Uterus (tissue), 4 donors: ENCODE measurements at places on chromosomes 7 and 10. TPM values are rescaled to one million over a fixed set of nuclear protein-coding genes. Genes with fewer than 3 reads are reported as not detected.

DNA sequence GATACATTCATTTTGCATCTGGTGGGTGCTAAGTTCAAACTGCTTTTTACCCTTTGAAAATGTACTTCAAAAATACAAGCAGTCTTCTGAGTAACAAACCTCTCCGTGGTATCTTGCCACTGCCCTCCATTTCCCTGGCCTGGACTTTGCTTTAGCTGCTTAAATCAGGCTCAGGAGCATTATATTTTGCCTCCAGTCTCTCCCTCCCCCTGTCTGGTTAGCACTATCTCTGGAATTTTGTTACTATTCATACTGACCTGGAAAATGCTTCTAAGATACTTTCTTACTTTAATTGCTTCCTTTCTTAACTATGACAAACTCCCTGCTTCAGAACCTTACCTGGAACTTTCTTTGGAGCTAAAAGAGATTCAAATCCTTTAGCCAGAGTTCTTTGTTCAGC is 369.8 kb downstream of the GFRA1 start:
- no peak for DNase-seq

GRCh38 chr7:24038993-24039392 is 245.0 kb upstream of the NPY start:
- DNase-seq: no peak

DNA sequence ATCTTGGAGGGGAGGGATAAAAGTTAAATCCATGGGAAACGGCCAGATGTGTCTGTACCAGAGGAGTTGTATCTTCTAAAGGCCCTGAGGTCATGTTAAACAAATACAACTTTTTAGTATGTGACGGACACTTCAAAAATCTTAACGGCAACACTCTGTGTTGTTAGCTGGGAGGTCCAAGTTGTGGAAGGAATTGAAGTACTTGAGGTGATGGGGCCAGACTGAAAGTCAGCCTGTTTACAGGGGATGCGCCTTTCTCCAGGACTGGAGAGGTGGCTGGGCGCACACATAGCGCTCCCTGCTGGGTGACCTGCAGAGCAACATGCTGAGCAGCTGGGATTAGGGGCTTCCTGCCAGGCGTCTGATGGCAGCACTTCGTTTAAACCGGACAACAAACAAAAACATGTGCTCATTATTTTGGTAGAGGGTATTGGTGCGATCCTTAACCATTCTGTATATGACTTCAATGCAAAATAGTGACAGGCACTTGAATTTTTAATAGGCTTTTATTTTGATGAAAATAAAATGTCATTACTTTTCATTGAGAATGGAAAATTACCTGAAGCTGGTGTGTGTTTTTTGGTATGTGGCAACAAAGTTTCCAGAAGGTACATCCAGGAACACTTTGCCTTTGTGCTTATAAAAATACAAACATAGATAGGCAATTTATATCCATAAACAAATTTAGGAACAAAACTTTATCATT is 198.2 kb downstream of the MLLT10 start:
- DNase-seq: peak; percentile 60

DNA sequence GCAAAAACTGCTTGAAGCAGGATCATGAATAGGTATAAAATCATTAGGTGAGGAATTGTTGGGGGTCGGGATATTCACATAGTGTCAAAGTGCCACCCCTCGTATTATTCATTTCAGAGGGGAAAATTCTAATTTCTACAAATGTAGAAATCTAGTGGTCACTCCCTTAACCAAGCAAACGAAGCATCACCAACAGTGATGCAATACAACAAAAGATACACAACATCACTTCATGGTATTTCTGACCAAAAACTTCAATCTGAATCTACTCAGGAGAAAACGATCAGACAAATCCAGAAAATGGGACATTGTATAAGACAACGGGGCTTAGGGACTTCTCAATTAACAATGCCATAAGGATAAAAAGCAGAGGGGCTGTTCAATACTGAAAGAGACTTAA is 26.3 kb upstream of the FAM170B start:
- no peak for DNase-seq

GRCh38 chr7:2104107-2104710 is 128.5 kb downstream of the MAD1L1 start:
- peak; percentile 94 for DNase-seq

DNA sequence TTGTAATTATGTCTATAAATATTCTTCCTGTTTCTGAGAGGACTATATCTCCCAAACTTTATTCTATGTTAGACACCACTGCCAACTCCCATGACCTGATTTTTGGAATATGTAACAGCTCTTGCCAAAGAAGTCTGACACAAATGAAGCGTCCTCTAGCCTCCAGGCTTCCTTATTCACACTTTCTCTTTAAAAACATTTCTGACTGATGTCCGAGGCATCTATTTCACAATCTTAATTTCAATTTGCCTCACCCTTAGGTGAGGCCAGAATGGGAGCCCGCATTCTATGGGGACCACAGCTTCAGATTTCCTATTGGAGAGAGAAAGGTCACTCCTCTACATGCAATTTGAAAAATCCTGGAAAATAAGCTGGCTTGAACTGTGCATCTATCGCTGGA is 873.2 kb downstream of the GATA3 start:
- DNase-seq: no peak

DNA sequence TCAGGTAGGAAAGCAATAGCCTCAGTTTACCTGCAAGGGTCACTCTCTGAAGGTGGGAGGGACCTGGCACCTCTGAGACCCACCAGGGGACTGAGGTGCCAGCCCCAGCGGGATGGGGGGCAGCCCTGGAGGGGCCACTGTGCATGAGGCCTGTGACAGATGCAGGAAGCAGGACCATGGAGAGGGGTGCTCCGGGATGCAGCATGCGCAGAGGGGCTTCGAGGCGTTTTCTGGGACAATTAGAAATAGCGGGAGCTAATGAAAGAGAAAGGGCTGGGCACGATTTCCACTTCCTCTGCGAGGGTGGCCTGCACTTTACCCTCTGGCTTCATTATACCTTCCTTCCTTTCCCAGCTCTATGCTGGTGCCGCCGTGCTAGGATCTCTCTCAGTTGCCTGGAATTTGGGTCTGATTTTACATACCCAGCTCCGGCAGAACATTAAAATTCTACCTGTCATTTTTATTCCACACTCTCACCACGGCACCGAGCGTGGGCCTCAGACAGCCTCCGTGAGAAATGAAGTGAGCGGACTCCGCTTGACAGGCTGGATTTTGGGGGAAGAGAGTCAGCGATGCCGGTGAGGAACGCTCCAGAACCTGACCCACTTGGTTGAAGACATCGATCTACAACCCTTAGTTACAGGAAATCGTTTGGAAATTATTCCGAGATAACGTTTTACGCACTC is 333.9 kb upstream of the PFKP start:
- DNase-seq: no peak

GRCh38 chr7:107803009-107803610 is at the start of gene SLC26A3:
Gene SLC26A3, minus strand, starts transcription at chr7:107803223. Its CDS starts 8,714 bp downstream, at chr7:107794509.
- no peak for DNase-seq

- DNase-seq: no peak
Observed at GRCh38 chr10:77564731-77565589, 72.6 kb downstream of the KCNMA1 start.

- no peak for DNase-seq
Observed at GRCh38 chr7:104814671-104815400, 199.2 kb upstream of the KMT2E start.

GRCh38 chr7:151286148-151286547 is 37.7 kb upstream of the SMARCD3 start:
- DNase-seq: no peak

DNA sequence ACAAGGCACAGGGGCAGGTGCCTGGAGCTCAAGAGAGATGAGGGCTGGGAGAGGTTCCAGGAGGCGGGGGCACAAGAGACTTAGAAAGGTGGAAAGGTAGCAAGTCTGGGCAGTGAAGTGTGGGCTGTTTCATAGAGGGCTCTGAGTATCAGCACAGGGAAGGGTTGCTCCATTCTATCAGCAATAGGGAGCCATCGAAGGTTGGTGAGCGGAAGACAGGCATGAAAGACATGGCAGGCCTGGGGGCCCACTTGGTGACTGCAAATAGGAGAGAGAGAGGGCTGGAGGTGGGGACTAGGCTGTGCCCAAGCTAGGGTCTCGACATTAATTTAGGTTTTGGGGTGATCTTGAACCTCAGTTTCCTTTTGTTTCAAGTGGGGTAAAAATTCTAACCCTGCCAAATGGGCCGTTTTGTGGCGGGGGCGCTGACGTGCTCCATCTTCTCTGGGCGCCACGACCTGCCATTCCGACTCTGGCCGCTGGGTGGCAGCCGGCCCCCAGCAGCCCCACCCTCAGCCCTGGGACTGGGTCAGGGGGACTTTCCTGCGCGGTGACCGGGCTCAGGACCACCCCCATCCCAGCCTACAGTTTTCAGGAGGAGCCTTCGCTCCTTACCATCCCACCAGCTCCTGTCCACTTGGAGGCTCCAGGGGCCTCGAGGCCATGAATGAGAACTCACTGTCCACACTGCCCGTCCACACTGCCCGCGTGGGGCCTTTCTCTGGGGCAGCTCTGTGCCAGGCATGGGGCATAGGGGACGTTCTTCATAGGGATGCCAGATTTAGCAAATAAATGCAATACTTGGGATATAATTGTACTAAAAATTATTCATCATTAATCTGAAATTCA is 37.2 kb upstream of the PCBD1 start:
- peak; percentile 61 for DNase-seq

GRCh38 chr7:17444151-17444550 is 145.7 kb downstream of the AHR start:
- no peak for DNase-seq

- no peak for DNase-seq
Observed at GRCh38 chr10:103560886-103561285, 67.4 kb downstream of the NEURL1 start.

DNA sequence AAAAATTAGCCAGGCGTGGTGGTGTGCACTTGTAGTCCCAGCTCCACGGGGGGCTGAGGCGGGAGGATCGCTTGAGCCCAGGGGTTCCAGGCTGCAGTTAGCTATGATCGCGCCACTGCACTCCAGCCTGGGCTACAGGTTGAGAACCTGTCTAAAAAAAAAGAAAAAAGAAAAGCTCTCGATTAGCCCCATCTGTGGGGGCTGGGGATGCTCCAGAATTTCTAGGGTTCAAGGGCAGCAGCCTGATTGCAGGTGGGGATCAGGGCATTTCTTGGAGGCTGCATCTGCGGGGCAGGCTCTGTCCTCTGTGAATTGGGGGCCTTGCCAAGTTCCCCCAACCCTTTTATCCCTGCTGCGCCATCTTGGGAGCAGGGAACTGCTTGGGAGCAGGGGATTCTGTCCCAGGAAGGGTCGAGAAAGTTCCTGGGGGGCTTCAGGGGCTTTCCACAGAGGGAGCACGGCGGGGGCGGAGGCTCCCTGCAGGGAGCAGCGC is 651 bp upstream of the ARPC1A start:
- no peak for DNase-seq

GRCh38 chr7:155745737-155746136 is 66.5 kb downstream of the SHH start:
- no peak for DNase-seq

DNA sequence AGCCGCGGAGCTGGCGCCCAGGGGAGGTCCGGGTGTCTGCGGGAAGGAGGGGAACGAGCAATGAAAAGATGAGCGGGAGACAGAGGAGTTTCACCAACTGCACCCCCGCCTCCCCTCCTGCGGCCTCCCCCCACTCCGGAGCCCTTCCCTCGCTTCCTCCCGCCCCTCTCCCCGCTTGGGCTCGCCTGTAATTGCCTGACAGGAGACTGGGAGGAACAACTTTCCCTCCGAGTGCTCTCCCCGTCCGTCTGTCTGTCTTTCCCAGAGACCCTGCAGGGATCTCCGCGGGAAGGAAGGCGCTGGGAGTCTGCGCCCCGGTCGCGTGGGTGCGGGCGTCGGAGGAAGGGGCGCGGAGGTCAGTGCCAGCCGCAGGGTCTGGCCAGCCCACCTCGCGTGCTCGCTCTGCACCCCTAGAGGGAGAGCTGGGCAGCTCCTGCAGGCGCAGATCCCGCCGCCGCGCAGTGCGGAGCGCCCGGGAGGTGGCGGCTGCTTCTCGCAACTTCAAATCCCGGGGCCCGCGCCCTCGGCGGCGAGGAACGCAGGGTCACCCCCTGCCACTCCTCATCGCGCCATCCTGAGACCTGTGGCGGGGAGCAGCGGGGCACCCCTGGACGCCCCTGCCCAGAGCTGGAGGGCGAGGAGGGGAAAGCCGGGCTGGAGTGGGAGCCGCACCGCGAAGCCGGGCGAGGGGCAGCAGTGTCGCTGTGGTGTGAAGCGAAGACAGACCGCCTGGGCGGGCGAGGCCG is 511 bp upstream of the NRP1 start:
- DNase-seq: peak; percentile 87

DNA sequence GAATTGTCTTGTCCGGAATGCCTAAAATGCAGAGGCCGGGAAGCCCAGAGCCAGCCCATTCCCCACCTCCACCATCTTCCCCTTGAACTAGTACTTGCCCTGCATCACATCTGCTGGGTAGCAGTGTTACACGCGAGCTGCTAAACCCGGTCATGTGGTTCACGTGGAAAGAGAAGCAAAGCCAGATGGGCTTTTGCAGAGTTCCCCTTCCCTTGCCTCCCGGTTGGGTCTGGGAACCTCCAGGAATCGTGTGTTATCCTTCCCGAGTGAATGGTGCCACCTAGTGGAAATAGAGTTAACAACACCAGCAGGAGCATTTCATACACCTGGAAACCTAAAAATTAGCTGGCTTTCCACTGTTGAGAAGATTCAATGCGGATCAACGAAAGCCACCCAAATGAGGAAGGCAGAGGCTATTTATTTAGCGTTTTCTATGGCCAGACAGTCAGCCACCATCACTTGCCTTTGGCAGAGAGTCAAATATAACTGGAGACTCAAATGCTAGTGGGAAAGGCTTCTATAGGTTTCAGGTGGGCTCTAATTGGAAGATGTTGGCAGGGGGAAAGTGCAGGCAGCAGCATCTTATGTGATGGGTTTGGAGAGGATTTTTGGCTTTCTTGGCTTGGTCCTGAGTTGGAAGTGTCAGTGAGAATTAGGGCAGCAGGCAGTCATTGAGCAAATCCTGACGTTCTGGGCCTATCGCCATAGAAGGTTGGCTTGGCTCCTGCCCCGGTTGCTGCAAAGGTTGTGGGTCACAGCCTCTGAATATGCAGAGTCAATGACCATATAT is 12.9 kb upstream of the DENND2A start:
- peak; percentile 79 for DNase-seq

- DNase-seq: peak; percentile 32
Observed at GRCh38 chr10:11673346-11674280, 62.2 kb upstream of the USP6NL start.

DNA sequence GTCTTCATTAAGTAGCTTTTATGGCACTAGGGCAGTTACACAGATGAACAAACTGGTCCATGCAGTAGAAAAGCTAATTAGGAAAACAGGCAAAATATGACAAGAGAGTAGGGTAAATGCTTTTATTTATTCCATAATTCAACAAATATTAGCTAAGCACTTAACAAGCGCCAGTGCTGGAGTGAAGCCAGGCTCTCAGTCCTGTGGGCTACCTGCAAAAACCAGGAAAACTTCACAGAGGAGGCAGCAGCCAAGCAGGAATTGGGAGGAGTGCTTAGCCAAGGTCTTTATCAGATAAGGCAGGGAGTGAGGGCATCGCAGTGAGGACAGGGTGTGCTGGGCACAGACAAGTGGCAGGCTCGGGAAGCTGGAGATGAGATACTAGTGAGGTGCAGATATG is 4.9 kb upstream of the KAT6B start:
- DNase-seq: no peak

PDE6C gene
- not detected for total RNA-seq

SMO gene
- 94.6 TPM for total RNA-seq

CD36 gene
- total RNA-seq: 5.4 TPM

SPACDR gene
- 1.4 TPM for total RNA-seq

OR6B1 gene
- total RNA-seq: not detected

WNT8B gene
- not detected for total RNA-seq

MCU gene
- total RNA-seq: 13.8 TPM

CLCN1 gene
- total RNA-seq: 0.21 TPM

CFAP58 gene
- total RNA-seq: 1.0 TPM

RAB19 gene
- total RNA-seq: not detected

LLCFC1 gene
- not detected for total RNA-seq

PLEKHS1 gene
- total RNA-seq: not detected

FBXL13 gene
- total RNA-seq: 12.9 TPM

MAT1A gene
- total RNA-seq: not detected
